ENCODE measurements at places on chromosomes 11 and 22.

- DNase-seq, result no peak
These were observed 19.4 kb downstream of the PIWIL4 start for GRCh38 chr11:94586546-94586945.

DNA sequence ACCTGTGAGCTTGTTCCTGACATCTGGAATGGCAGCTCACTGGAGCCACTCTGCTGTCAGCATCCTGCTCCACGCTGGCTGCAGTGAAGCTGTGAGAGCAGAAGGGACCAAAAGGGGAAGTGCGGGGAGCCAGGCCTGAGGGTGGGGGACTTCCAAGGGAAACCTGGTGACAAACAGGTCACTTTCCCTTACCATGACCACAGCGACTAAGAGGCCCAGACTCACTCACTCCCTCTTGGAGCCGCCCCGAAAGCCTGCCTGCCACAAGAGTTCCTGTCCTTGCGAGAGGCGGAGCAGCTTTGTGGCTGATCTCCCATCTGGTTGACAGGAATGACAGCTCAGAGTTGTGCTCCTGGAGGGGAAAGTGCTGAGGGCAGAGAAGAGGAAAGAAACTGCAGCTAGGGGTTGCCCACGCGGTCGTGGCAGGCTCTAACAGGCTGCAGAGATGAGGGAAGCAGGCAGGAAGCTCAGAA lies 183.8 kb upstream of the NTM start:
- no peak for DNase-seq

GRCh38 chr22:17910561-17911311 lies 113.6 kb downstream of the MICAL3 start:
- no peak for DNase-seq

DNA sequence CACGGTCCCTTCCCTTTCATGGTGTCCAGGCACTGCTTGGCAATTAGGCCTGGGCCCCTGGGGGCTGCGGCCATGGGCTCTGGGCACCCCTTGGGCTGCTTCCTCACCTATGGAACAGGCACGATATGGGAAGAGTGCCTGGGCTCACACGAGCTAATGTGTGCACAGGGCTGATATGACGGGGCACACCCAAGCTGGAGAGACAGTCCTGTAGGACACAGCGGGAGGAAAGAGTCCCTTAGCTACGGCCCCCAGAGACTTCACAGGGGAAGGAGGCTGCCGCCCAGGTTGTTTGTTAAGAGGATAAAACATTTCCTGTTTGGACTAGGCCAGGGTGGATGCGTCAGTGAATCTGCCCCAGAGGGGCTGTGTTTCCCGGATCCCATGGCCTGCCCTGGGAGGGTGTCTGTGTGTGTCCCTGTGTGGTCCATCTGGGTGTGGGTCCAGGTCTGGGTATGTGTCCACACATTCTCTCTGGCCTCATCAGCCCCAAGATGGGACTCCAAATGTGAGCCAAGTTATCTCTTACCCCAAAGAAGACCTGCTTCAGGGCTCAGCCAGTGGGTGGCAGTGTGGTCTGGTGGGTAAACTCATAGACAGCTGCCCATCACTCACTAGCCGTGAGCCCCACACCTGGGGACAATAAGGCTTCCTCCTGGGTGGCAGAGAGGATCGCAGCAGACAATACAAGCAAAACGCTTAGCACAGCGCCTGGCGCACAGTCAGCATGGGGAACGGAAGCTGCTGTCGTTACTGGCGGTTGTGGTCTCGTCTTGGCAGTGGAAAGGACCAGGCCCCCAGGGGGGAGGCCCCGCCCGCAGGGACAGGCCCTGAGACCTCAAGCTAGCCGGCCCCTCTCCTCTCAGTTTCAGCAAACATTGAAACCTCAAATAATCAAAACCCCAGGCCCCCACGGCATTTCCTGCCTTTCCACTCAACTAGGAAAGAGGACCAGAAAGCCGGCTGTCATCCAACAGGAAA lies 3.2 kb upstream of the EMID1 start:
- peak; percentile 42 for DNase-seq

DNA sequence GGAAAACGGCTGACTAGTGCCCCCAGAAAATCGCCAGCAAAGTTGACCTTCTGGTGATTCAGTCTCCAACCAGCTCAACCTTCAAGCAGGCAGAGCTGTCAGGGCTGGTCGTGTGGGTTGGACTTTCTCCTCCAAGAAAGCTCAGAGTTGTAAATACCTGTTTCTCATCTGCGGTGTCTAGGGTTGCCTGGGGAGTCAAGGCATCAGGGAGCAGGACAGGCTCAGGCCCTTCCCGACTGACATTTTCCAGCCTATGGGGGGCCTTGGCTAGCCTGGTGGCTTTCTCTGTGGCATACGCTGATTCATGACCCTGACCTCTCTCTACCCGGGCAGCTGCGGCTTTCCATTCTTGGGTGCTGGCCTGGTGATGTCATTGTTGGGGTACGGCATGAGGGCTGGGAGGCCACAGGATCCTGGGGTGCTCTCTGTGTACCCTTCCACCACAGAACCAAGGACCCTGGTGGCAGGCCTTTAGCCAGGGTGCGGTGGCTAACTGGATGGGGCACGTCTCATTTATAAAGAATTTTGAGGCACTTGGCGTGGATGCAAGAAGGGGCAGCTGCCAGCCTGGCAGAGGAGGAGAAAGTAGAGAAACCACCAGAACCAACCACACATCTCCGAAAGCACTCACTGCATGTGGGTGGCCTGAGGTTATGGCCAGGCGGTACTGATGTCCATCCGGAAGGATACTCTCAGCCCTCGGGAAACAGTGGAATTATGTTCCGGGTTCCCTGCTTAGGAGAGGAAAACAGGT lies 64.9 kb downstream of the BCR start:
- no peak for DNase-seq

- DNase-seq, result no peak
These were observed 49.7 kb upstream of the CARS1 start for GRCh38 chr11:3106736-3107524.

All from CD4-positive, alpha-beta T cell treated with Interleukin-17A for 4 hours (primary cell).